ENCODE measurements at places on chromosomes 11 and 22.

- DNase-seq = no peak
Measured at GRCh38 chr22:49793296-49793695, 34.4 kb downstream of the BRD1 start.

DNA sequence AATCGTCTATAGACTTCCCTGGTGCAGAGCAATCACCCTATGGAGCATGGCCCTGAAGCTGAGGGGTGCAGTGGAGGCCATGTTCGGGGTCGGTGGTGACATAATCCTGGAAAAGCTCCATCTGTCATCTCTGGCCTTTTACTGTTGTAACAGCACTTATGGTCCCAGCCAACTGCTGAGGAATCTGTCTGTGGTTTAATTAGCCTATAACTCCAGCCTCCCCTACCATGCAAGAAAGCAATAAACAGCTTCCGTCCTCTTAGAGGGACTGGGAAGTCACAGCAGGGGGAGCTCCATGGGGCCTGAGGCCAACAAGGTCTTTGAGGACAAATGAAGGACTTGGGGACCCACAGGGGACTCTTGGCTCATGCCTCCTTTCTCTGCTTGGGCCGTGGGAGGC is 159.1 kb upstream of the NECTIN1 start:
- no peak for DNase-seq

DNA sequence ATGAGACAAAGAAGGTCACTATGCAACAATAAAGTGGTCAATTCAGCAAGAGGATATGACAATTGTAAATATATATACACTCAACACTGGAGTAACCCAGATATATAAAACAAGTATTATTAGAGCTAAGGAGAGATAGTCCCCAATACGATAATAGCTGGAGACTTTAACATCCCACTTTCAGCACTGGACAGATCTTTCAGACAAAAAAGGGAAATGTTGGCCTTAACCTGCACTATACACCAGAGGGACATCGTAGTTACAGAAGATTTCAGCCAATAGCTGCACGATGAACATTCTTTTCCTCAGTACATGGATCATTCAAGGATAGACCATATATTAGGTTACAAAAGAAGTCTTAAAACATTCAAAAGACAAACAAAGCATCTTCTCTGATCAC is 29.9 kb downstream of the PIWIL3 start:
- DNase-seq = no peak

DNA sequence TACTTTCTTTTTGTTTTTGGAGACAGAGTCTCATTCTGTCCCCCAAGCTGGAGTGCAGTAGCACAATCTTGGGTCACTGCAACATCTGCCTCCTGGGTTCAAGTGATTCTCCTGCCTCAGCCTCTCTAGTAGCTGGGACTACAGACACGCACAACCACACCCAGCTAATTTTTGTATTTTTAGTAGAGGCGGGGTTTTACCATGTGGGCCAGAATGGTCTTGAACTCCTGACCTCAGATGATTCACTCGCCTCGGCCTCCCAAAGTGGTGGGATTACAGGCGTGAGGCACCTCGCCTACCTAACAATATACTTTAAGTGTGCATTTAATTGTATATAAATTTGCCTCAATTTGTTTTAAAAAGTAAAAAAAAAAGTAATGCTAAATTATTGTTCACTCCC is 38.4 kb downstream of the GRK3 start:
- DNase-seq = no peak

DNA sequence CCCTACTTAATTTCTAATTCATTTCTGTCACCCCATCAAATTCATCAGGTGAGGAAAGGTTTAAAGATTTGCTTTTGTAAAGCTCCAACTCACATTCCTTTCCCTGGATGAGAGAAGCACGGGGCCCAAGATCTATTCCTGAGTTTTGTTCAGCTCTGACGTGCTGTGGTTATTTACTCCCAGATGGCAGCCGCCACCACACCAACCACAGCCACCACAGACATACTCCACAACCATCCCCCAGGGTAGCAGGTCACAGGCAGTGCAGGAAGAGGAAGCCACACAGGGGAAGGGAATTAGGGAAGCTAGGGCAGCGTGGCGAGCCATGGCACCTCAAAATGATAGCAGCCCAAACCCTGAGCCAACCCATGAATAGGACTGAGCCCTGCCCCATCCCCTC is 63.5 kb upstream of the CSNK2A3 start:
- peak; percentile 67 for DNase-seq

GRCh38 chr11:33434294-33434693 is 177.1 kb downstream of the HIPK3 start:
- DNase-seq = no peak

- DNase-seq = no peak
Measured at GRCh38 chr11:35281169-35281688, 138.1 kb downstream of the SLC1A2 start.

- DNase-seq = no peak
Measured at GRCh38 chr11:121012091-121012490, 11.8 kb upstream of the TBCEL start.

GRCh38 chr11:75946531-75947530 is 131.8 kb downstream of the UVRAG start:
- no peak for DNase-seq

DNA sequence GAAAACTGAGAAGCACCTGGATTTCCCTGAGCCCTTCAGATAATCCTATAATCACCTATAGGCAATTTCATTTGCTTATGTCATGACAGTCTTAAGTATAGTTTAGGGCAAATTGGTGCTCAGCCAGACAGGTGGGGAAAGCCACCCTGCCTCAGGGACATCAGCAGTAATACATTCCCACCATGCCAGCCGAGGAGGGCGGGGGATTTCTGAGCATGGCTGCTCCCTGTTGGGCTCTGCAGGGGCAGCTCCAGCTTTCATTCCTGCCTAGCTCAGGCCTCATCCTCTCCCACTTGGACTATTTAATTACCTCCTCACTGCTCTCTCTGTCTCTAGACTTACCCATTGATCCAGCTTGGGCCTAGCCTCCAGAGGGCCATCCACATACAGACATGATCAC is 9.0 kb upstream of the DRD2 start:
- no peak for DNase-seq

DNA sequence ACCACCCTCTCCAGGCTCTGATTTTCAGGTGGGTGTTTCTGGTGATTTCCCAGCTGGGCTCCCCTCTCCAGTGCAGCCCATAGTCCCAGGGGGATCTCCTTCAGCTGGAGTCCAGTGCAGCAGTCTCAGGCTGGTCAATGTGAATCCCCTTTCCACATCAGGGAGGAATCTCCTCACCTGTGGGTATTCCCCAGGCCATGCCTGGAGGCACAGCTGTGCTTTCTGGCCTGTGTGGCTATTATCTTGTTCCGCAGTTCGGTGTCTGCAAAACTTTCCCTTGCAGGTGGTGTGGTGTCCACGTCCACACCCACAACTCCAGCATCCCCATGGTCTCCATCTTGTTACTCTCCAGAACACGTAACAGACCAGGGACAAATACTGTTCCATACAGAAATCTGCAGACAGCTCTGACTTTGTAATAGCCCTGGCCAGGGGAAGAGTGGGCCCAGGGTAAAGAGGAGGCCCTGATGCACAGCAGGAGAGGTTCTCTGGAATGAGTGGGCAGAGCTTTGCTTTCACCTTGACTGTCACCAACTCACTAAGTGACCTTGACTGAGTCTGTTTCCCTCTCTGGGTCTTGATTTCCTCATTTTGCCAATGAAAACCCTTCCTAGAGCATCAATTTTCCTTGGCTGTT is 183.2 kb downstream of the CSNK2A3 start:
- no peak for DNase-seq

GRCh38 chr11:12195768-12196167 is 85.4 kb downstream of the MICAL2 start:
- no peak for DNase-seq

GRCh38 chr11:43234881-43235280 is 76.9 kb upstream of the API5 start:
- DNase-seq = no peak

DNA sequence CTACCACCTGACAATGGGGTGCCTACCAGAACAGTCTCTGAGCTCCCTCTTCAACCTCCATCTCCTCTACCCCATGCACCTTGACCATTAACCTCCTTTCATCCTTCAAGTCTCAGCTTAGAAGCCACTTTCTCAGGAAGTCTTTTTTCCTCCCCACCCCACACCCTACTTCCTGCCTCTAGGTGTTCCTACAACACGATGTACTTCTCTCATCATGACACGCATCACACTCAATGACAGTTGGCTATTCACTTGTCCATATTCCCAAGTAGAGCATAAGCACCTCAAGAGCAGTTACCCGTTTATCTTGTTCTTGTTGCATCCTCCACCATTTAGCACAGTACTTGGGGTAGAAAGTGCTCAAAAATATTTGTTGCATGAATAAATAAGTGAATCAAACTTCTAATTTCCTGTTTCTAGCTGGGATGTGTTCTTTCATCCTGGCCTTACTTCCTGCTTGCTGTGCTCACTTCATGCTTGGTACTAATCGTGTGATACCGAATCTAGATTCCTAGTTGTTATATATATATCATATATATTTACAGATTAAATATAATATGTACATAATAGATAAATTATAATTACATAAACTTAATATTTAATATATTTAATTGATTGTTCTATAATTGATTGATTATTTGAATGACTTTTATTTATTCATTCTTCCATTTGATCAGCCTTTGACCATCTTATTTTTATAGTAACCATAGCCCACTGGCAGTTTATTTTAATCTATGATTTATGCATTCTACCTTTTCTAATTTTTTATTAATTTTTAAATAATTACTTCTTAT is 177.5 kb upstream of the TMEM45B start:
- DNase-seq = peak; percentile 15

GRCh38 chr11:64553554-64554201 is 37.3 kb upstream of the SLC22A12 start:
- peak; percentile 52 for DNase-seq

GRCh38 chr22:32534252-32535235 is 59.9 kb downstream of the FBXO7 start:
- DNase-seq = peak; percentile 83

- DNase-seq = no peak
Measured at GRCh38 chr11:16750417-16750816, 12.0 kb downstream of the C11orf58 start.

DNA sequence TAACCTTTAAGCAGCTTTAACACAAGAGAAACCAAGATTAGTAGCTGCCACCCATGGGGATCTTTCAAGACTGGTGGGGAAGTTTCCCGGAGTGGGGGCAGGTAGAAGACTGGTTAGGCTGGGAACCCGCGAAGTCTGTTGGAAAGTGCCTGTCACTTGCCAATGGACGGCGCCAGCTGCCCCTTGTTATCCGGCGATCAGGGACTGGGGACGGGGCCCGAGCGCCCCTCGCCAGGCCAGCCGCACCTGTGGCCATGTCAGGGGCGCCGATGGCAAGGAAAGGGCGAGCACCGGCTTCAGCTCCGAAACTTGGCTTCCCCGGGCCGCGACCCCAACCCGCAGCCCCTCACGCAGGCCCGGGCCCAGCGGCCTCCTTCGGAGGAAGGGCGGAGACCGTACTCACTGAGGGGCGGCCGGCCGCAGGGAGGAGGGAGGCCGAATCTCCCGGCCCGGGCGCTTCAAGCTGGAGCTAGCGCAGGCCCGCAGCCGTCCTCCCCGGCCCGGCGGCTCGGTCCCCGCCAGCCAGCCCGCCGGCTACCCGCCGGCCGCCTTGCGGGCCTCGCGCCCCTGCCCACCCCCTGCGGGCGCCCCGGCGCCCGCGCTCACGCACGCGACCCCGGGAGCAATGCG is 539 bp downstream of the EIF4ENIF1 start:
- peak; percentile 42 for DNase-seq

- DNase-seq = no peak
Measured at GRCh38 chr11:69243496-69244200, 50.3 kb upstream of the MYEOV start.

- DNase-seq = no peak
Measured at GRCh38 chr11:133215596-133216230, 316.6 kb downstream of the OPCML start.

GRCh38 chr11:62133328-62134065 is 9.7 kb downstream of the INCENP start:
- no peak for DNase-seq

DNA sequence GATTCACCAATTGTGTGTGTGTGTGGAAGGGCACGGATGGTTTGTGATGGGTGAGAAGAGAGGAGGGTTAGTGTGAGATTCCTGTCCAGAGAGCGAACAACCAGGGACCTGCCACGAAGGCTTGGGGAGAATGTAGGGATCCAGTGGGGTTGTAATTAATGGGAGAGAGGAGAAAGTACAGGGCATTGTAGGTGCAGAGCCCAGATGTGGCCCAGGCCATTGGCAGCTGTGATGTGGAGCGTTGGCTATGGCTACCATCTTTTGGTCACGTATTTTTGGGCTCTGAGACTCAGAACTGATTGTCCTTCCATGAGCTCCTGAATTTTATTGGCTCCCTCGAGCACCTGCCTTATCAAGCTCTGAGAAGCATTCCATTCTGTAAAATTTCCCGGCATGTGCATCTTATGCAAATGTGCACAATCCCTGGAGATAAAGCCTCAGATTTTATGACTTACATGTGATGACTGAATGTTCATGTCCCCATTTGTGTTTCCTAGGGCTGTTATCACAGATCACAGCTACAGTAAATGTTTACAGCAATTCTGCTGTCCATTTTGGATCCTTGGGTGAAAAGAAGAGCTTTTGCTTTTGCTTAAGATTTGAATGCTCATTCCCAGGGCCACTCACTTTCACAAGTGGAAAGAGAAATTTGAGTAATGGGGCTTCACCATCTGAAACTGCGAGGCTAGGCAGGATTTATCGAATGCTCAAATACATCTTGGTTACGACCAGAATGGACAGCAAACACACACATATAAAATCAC is 33.1 kb downstream of the SLC5A1 start:
- no peak for DNase-seq

DNA sequence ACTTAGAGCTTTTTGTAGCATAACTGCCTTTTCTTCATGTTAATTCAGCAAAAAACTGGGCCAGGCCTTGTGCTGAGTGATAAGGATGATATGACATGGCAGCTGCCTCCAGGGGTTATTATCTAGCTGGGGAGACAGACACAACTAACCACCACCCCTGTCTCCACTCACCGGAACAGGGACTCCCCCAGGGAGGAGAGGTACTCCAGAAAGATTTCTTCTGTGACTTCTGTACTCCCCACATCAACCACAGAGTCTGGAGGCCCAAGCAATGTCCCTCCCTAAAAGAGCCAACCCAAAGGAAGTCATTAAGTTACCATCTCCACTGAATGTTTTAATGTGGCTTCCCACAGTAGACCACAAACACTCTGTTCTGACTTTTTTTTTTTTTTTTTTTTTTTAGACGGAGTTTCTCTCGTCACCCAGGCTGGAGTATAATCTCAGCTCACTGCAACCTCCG is 14.3 kb upstream of the PMM1 start:
- no peak for DNase-seq

DNA sequence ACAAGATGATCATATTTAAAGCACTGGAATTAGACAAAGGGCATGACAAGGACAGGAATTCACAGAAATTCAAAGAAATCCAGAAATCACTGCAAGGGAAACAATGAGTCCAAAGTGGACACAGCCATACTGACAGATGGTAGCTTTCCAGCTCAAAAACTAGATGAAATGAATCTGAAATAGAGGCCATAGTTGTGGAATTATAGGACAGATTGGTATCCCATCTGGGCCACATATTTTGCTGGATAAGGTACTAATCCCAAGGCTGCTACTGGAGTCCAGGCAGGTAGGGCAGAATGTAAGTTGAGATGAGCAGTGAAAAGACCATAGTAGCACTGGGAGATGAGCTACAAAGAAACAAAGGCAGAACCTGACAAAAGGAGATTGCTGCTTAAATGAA is 258.3 kb upstream of the ANO3 start:
- no peak for DNase-seq
